ENCODE measurements at places on chromosomes 1 and 21.

- peak; percentile 79 for DNase-seq
These were observed 3.0 kb downstream of the AURKAIP1 start for GRCh38 chr1:1371746-1372711.

DNA sequence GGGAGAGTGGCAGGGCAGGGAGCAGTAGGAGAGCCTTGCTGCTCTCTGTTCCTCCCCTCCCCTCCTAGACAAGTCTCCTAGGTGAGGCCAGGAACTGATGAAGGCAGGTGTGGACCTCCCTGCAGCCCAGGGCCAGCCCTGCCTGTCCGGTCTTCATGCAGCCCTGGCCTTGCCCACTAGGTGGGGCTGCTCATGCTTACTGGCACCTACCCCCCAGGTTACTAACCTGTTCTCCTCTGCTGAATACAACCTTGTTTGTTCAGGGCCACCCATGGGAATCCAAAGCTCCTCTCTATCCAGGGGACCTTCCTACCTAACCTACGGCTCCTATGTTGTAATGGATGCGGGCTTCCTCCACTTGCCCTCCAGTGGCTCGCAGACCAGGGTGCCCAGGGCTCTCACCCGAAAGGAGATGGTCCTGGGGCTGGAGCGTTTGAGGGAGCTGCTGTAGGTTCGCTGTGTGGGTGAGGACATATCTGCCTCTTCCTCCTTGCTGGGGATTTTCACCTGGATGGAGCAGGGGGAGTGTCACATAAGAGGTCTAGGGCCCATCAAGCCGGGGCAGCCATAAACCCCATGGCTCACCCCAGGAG lies 7.9 kb upstream of the TNNT2 start:
- no peak for DNase-seq

DNA sequence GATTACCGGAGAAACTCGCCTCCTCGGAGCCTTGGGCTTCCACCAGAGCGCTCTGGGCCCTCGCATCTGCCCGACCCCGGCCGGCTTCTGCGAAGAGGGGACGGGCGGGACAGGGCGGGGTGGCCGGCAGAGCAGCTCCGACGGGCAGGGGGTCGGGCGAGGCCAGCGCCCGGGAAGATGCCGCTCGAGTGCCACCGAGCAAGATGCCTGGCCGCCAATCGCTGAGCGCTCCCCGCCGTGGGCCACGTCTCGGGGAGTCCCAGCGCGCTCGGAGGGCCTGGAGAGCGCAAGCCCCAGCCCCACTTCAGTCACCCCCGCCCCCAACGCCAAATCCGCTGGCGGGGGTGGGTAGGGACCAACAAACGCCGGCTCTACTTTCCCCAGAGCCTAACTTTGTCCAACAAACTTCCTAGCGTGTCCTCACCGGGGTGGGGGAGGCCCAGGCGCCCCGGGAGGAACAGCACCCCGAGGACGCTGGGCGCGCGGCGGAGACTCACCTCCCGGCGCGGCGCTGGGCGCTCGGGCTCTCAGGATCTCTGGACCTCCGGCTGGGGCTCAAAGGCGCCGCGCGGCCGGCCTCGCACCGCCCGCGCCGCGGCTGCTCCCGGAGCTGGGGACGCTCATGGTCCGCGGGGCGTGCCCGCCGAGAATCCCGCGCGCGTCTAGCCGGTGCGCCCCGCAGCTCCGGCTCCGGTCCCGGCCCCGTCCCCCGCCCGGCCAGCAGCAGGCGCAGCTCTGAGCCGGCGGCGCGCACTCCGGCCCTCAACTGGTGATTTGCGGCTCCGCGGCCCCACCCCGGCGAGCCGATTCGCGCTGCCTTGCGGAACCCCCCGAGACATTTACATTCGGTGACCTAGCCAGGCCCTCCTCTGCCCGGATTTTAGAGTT lies at the start of gene BCAR3:
TSS of gene BCAR3 (minus strand) at position 737 of the 888 bp plus-strand sequence. CDS start 6,907 bp downstream, outside the sequence.
- peak; percentile 72 for DNase-seq

DNA sequence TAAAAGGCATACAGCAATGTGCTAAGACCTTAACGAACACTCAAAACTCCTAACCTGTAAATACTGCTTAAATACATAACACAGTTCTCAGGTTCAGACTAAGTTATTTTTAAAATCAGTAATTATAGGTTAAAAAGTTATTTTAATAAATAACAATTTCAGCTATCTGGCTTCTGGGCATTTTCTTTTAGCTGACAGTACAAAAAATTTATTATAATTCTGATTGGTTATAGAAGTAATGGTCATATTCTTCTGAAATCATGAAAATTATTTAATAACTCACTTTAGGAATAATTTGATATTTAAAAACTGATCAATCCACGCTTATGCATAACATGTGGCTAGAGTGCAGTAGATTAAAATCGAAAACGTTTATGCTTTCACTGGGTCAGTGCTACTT lies 10.7 kb downstream of the RGS18 start:
- DNase-seq = no peak

- DNase-seq = no peak
These were observed 134.6 kb upstream of the RUNX3 start for GRCh38 chr1:25064465-25065240.

- no peak for DNase-seq
These were observed 10.2 kb downstream of the GSTM3 start for GRCh38 chr1:109730666-109731065.

DNA sequence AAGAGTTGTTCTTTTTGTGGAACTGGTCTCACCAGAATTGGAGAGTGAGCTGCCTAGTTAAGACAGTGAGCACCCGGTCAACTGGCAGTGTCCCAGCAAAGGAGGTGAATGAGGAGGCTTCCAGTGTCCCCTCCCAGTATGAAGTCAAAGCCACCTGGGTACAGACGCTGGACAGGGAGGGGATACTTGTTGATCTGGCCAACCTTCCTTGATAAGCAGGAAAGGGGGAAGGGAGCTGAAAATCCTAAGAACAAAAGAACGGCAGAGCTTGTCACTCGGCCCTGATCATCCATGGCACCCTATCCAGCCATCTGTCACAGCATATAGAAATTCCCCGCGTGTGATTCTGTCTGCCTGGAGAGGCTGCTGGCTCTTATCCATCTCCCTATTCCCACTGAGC lies 91.5 kb downstream of the SSBP3 start:
- DNase-seq = no peak

Measured in right hindlimb (tissue), 1 donor.